Stomach (tissue), 19 donors: ENCODE measurements at places on chromosomes 7 and 10. TPM values are rescaled to one million over a fixed set of nuclear protein-coding genes. Genes with fewer than 3 reads are reported as not detected.

Gene BMPER
- polyA plus RNA-seq = 1.9 TPM

DNA sequence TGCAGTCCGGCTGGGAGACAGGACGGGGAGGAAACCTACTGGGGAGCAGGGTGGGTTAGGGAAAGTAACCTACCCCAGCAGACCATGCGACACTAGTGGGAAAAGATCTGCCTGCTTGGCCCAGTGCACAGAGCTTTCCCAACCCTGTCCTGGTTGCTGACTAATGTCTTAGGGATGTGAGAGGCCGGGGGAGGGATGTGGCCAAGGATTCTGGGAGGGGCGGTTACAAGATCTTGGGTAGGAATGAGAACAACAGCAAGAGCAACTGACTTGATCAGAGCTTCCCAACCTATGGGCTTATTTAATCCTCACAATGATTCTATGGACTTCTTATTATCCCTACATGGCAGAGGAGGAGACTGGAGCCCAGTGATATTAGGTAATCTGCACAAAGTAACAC is 24.0 kb upstream of the EIF5AL1 start:
- no peaks in the 10 kb centered on the region for H3K36me3 ChIP-seq
- H3K4me3 ChIP-seq = no peak overlapping the region

Gene ARHGAP19
- polyA plus RNA-seq = 4.6 TPM

Gene SGMS1
- 6.2 TPM for polyA plus RNA-seq

DNA sequence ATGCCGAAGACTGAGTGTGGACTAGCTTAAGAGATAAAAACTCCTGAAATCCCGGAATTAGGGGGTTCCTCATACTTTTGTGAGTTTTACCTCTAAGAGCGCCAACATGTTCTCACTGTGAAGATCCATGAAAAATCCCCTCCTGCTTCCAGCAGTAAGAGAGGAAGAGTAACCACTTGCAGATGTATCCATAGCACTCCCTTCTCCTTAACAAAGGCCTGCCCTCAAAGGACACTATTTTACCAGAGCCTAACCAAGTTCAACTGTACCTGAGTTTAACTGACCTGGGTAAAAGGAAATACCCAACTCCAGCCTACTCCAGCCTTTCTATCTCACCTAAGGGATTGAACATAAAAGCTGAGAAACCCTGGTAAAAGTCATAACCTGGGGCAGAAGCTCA is 280.9 kb downstream of the POLR1F start:
- no peaks in the 10 kb centered on the region for H3K27me3 ChIP-seq
- no peak overlapping the region for H3K27ac ChIP-seq
- DNase-seq = no peak
- H3K4me3 ChIP-seq = no peak overlapping the region

- DNase-seq = no peak
- H3K4me3 ChIP-seq = no peak overlapping the region
- H3K36me3 ChIP-seq = peaks cover 93% of the 10 kb centered on the region
- H3K27me3 ChIP-seq = no peaks in the 10 kb centered on the region
- no peaks in the 10 kb centered on the region for H3K4me1 ChIP-seq
- no peak overlapping the region for H3K27ac ChIP-seq
Measured at GRCh38 chr7:88206254-88206653, 13.6 kb downstream of the SRI start.

Gene GNGT1
- polyA plus RNA-seq = not detected

Gene GRID1
- 0.63 TPM for polyA plus RNA-seq

- H3K36me3 ChIP-seq = no peaks in the 10 kb centered on the region
- H3K4me1 ChIP-seq = no peaks in the 10 kb centered on the region
- no peak overlapping the region for H3K4me3 ChIP-seq
- no peak overlapping the region for H3K27ac ChIP-seq
Measured at GRCh38 chr10:43815181-43815885, 166.7 kb upstream of the ZNF32 start.

DNA sequence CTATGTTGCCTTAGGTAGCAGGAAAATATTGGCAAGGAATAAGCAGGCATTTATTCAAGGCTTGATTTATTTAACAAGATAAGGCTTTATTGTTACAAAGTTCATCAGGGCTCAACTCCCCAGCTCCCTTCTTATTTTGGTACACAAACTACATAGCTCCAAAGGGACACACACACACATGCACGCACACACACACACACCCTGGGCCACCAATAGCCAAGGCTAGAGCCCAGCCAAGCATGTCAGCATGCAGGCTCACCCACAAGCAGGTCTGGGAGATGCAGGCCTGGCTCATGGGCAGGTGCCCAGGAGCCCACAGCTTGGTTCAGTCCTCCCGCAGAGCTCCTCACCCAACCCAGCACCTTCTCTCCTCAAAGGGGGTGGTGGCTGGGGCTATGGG is 23.4 kb downstream of the LEP start:
- no peaks in the 10 kb centered on the region for H3K27me3 ChIP-seq
- H3K4me3 ChIP-seq = no peak overlapping the region
- H3K27ac ChIP-seq = no peak overlapping the region
- H3K36me3 ChIP-seq = no peaks in the 10 kb centered on the region
- H3K4me1 ChIP-seq = peaks cover 48% of the 10 kb centered on the region

DNA sequence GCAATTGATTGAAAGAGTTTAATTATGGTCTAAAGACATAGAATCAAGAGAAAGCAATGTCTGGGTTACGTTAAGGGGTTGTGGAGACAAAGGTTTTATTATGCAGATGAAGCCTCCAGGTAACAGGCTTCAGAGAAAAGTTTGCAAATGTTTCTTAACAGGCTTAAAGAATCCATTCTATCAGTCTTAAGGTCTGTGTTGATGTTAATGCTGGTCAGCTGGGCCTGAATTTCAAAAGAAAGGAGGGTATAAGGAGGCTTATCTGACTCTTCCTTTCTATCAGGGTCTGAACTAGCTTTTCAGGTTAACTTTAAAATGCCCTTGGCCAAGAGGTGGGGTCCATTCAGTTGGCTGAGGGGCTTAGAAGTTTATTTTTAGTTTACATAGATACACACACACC is 1004.5 kb upstream of the C7orf33 start:
- no peak overlapping the region for H3K4me3 ChIP-seq
- H3K36me3 ChIP-seq = no peaks in the 10 kb centered on the region
- no peaks in the 10 kb centered on the region for H3K27me3 ChIP-seq

Gene CYP26A1
- polyA plus RNA-seq = not detected

DNA sequence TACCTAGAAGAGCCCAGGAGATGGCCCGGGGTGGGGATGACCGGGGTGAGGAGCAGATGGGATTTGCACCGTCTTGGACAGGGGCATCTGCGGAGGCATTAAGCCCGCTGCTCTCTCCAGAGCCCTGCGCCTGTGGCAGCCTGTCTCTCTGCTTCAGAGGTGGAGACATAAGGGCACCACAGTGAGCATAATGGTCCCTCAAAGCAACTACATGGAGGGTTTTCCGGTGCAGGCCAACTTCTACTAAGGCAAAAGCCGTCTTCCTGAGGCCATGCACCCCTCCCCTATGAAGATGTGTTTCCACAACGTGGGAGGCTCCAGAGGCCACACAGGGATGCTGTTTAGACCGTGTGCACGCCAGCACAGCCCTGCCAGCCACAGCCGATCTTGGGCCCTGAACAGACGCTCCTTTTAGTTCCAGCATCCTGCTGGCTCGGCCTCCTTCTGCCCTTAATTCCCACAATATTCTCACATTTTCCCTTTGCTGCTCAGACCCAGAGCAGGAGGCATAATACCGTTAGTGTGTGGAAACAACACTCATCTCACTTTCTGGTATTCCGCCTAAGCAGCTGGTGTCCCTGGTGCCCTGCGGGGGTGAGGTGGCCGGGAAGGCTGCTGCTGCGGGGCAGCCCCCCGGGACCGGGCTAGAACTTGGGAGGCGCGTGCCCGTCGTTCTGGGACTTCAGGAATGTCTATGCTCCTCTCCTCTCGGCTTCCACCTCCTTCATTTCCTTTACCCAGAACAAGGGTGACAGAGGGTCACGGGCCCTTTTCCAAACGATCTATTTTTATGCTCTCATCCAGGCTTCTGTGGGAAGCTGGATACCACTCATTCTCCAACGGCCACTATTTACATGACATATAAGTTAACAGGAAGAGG is 266.9 kb downstream of the TNS3 start:
- H3K36me3 ChIP-seq = peaks cover 48% of the 10 kb centered on the region
- H3K4me1 ChIP-seq = peaks cover 27% of the 10 kb centered on the region
- H3K27me3 ChIP-seq = no peaks in the 10 kb centered on the region
- H3K27ac ChIP-seq = peak overlapping the region; percentile 66
- DNase-seq = no peak
- H3K4me3 ChIP-seq = no peak overlapping the region

DNA sequence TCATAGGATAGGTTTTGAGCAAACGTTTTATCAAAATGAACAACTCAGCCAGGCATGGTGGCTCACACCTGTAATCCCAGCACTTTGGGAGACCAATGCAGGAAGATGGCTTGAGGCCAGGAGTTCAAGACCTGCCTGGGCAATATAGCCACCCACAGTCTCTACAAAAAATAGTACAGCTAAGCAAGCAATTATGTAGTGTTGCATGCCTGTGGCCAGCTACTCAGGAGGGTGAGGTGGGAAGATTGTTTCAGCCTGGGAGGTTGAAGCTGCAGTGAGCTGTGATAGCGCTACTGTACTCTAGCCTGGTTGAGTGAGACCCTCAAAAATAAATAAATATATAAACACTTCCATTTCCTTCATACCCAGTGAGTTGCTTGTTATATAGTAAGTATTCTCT is 67.1 kb downstream of the LSMEM1 start:
- H3K36me3 ChIP-seq = no peaks in the 10 kb centered on the region
- DNase-seq = no peak
- no peaks in the 10 kb centered on the region for H3K4me1 ChIP-seq
- H3K27me3 ChIP-seq = peaks cover 6% of the 10 kb centered on the region
- no peak overlapping the region for H3K27ac ChIP-seq
- no peak overlapping the region for H3K4me3 ChIP-seq

DNA sequence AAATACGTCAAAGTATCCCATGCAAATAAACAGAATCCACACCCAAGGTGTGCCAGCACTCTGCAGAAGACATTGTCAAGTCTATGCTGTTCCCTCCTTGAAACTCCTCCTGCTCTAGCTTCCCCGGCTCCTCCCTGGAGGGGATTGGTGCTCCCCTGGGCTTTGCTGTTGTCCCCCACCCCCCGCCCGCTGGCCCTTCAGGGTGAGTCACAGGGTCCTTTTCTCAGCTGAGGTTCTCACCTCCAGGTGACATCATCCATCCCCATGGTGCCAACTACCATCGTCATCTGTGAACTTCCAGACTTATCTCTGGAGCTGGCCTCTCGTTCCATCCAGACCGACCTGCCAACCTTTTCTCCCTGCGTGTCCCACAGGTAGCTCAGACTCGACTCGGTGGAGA is 77.0 kb downstream of the ITIH5 start:
- no peak for DNase-seq
- H3K36me3 ChIP-seq = no peaks in the 10 kb centered on the region
- H3K4me3 ChIP-seq = no peak overlapping the region
- no peaks in the 10 kb centered on the region for H3K4me1 ChIP-seq

- DNase-seq = no peak
- H3K36me3 ChIP-seq = no peaks in the 10 kb centered on the region
- H3K27ac ChIP-seq = no peak overlapping the region
- no peaks in the 10 kb centered on the region for H3K4me1 ChIP-seq
Measured at GRCh38 chr7:92850516-92850915, 14.1 kb upstream of the CDK6 start.

DNA sequence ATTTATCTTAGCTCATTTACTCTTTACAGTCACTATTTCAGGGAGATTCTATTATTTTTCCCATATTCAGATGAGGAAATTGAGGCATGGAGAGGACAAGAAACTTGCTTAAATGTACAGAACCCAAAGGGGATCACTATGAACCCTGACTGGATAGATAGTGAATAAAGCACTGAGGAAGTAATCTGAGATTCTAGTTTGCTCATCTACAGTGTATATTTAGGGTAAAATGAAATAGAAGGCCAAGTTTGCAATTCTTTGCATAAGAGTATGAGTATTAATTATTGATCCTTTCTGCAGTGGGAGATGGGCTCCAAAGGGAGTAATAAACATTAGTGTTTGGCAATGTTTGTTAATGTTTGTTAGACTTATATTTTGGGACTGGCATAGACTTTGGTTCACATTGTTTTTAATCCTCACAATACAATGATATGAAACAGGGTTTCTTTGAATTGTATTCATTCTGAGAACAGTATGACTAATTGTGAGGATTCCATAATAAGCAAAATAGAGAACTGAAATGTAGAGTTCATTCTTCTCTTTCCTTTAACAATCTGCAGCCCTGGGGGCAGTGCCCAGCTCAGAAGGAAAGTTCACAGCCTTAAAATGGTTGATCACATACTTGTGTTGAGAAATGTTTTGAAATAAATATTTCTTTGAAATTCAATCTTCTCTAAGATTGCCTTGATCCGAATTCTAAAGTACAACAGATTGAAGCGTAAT is 131.0 kb upstream of the ZNF804B start:
- H3K4me3 ChIP-seq = no peak overlapping the region
- no peak overlapping the region for H3K27ac ChIP-seq
- no peaks in the 10 kb centered on the region for H3K4me1 ChIP-seq
- no peaks in the 10 kb centered on the region for H3K36me3 ChIP-seq
- H3K27me3 ChIP-seq = no peaks in the 10 kb centered on the region
